ENCODE measurements at places on chromosomes 5 and 9. TPM values are rescaled to one million over a fixed set of nuclear protein-coding genes. Genes with fewer than 3 reads are reported as not detected.

The IL33 gene
- not detected for total RNA-seq

The CDKN2B-AS1 gene
- 0.21 TPM for total RNA-seq

The SUSD3 gene
- 13.2 TPM for total RNA-seq

The PCDHA3 gene
- total RNA-seq: 3.4 TPM

The ARRDC3 gene
- total RNA-seq: 25.1 TPM

The ATP10B gene
- total RNA-seq: 0.11 TPM

The TLX3 gene
- total RNA-seq: 0.16 TPM

The TBCA gene
- 327 TPM for total RNA-seq

The IFNA21 gene
- total RNA-seq: not detected

The ANKRD20A1 gene
- 0.27 TPM for total RNA-seq

The SPINK7 gene
- not detected for total RNA-seq

The TAF11L13 gene
- total RNA-seq: not detected

The ST8SIA4 gene
- 1.3 TPM for total RNA-seq

The TGFBI gene
- total RNA-seq: 7.8 TPM
